HEK293T (cell line): ENCODE measurements at places on chromosomes 3 and 15.
A peak's percentile ranks its signal among the peaks of the same experiment; 100 is the strongest.

DNA sequence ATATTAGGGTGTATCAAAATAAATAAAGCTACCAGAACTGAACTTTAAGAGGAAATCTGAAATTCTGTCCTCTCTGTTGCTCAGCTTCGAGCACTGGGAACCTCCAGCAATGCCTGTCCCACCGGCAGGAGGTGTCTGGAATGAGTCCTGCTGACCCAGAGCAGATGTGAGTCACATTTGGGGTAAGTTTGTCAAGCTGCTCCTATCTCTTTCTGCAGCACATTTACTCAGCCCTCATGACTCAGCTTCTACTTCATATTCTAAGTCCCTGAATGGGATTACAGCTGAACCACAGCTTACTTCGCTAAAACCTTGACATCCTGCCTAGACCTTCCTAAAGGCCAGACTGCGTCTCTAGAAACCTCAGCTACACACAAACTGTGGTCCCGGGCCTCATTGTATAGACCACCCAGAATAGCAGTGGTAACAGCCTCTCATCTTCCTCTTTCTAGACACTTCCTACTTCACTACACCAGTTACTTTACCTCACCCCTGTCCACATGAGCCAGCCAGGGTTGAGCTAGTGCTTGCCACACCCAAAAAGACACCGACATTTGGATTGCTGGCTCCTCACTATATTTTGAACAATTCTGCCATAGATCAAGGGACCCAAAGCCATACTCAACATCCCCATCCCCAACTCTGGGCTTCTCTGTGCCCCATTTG, 109.6 kb upstream of the TMCO5A start:
- no peak for DNase-seq

DNA sequence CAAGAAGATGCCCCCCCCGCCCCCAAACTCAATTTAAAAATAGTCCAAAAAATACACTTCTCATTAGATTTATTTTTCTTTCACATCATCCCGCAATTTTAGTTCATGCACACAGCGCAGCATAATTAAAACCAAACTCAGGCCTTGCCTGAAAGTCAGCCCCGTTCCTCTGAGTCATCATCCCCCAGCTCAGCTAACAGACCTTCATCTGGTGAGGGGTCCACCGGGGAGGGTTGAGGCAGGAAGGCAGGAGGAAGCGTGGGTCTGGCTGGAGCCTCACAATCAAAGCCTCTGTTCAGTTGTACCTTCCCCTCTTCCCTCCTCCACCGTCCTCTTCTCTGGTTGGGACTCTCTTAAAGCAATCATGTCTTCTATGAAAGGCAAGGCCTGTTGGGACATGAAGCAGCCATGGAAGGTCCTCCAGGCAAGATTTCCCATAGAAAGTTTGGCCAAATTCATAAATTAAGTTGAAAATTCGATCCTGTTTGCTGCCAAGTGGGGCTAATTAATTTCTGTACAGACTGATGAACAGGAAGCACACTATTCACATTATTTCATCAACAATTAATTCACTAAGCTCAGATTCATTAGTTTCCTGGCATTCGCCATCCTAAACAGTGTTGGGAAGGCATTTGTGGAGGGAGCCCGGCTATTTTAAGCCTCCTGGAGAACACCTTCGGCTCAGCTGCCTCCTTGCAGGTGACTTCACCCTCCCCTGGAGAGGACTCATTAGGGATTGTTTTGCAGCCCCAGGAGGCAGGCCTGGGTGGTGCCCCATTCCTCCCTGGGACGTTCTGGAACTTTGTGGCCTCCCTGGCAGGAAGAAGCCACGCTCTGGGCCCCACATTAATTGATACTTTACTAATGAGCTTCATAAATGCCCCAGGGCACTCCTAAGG, 72.3 kb upstream of the BNC1 start:
- no peak for DNase-seq

- DNase-seq = no peak
Observed at GRCh38 chr15:47670365-47670764, 46.9 kb upstream of the SEMA6D start.

GRCh38 chr3:187041362-187042307, 97.7 kb downstream of the RPL39L start:
- DNase-seq = no peak

DNA sequence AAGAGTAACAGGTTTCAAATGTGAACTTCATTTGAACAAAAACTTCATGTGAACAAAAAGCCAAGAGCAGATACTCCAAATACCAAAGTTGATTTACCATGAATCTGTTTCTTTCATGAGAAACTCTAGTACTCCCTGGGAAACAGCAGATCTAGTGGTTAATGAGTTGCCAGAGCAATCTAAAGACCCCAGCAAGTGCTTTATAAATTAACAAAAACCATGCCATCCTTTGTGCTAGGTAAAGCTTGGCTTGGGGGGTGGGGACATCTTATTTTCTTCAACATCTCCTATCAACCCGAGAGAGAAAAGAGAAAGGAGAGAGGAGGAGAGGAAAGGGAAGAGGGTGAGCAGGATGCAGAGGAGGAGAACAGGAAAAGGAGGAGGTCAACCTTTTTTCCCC, 100.7 kb downstream of the TBL1XR1 start:
- no peak for DNase-seq

DNA sequence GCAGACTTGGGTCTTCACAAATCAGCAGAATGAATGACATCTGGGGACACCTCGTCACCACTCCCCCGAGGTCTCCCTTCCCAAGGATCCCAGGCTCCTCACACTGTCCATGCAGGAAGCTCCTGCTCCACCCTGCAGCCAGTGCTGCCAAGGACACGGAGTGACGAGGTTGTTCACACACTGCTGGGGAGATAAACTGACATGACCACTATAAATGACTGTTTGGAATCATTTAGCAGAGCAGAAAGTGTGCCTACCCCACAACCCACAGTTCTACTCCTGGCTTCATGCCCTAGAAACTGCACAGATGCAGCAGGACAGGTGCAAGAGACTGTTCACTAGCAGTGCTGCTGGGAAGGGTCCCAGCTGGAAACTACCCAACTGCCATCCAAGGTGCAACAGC, 19.7 kb upstream of the PRSS50 start:
- DNase-seq = no peak

DNA sequence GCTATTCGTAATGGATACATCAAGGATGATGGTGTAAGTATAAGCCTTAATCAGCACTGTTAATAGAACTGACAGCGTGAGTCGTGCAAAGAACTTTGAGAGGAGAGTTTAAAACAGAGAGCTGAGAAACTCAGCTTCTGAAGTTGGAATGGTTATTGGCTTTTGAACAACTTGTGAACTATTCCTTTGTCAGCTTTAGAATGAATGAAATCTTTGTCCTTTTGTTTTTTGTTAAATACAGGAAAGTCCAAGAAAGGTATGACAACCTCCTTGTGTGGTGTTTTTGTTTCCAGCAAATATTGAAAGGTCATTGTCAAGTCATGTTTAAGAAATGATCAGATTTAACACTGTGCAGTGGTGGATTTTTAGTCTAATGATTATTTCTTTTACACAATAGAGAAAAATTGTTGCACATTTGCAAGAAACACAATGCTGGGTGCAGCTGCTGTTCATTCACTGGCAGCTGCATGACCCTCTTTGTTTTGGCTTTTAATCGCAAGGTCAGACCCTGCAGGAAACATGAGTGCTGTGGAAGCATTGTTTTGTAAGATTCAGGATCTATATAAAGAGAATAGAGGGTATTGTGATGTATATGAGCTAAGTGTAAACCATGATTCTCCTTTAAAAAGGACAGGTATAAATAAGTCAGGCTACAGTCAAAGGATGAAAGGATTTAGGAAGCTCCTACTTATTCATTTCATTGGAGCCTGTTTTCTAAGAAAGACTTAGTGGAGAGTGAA, 21.7 kb upstream of the ABHD10 start:
- no peak for DNase-seq

DNA sequence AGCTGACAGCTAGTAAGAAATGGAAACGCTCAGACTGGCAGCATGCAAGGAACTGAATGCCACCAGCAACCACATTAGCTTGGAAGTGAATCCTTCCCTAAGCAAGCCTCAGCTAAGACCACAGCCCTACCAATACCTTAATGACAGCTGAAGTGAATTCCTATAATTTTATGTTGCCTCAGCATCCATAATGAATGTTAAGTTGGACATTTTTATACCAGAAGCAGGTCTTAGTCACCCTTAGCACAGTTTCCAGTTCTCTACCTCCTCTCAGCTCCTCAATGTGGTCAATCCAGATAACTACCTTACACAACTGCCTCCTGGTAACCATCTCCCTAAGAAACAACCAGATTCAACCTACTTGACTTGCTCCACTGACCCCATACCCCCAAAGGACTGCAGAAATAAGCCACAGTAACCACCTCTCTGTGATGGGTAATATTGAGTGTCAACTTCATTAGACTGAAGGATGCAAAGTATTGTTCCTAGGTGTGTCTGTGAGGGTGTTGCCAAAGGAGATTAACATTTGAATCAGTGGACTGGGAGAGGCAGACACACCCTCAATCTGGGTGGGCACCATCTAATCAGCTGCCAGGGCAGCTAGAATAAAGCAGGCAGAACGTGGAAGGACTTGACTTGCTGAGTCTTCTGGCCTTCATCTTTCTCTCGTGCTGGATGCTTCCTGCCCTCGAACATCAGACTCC, 33.5 kb downstream of the NEDD4 start:
- DNase-seq = no peak

DNA sequence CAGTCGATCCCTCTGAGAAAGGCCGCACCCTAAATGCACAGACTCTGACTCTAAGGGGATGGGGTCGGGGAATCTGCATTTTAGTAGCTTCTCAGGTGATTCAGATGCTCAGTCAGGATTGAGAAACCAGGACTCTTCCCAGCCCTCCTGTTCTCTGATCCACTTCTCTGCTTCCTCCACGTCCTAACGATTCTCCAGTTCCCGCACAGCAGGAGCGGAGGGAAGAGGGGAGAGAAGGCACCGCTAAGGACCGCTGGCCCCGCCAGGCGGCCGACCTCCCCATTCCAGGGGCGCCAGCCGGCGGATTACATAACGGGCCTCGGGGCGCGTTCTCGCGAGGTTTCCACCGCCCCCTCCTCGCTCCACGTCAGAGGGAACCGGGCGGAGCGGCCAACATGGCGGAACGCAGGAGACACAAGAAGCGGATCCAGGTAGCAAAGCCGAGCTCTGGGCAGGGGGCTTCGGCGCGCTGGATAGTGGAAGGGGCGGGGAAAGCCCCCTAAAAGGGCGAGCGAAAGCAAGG, at the start of gene SEC62:
TSS of gene SEC62 (plus strand) at position 380 of the 523 bp plus-strand sequence. CDS start at position 396, 16 bp downstream.
- DNase-seq = peak; percentile 94

DNA sequence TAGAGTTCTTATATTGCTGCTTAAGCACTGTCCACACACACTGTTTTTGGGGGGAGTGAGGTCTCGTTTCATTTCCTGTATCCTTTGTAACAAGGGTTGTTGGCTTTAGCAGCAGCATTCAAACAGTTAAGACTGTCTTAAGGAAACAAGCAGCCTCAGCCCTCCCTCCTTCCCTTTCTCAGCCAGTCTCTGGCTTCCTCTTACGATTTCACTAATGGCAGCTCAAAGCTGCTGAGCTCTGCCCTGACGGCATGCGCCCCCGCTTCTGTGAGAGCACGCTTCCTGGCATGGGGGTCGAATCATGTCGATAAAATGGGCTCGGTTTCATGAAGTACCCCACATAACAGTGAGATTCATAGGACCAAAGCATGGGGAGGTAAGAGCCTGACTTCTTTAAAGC, 105.0 kb downstream of the KLHL25 start:
- DNase-seq = no peak

- DNase-seq = no peak
Observed at GRCh38 chr3:146839727-146840375, 234.7 kb upstream of the PLSCR5 start.

- no peak for DNase-seq
Observed at GRCh38 chr15:41655716-41656115, 4.5 kb upstream of the MGA start.

DNA sequence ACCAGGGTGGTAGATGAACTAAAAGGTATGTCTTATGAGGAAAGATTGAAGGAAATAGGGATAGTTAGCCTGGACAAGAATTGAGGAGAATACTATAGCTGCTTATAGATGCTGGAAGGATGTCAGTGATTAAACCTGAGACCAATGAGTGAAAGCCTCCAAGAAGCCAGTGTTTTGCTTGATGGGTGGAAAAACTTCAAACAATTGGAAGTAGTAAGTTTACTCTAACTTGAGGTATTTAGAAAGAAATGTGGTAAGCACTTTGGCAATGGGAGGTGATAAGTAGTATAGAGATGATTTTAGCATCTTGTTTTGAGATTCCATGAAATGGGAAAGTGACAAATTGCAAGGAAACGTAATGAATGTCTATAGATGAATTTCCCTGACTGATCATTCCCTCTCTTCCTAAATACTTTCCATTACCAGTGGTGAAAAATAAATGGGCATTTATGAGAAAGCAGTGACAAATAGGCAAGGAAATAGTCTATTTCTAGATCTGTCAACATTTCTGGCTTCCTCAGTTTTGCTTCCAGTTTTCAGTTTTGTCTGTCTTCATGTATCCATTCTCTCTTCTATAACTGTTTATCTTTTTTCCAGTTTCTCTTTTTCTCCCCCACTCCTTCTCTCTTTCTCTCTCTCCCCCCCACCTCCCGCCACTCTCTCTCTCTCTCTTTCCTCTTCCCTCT, 19.2 kb downstream of the SLC15A2 start:
- DNase-seq = no peak

- peak; percentile 53 for DNase-seq
Observed at GRCh38 chr3:173397161-173398110, at the start of gene NLGN1. TSS of gene NLGN1 (plus strand) at chr3:173397744.

DNA sequence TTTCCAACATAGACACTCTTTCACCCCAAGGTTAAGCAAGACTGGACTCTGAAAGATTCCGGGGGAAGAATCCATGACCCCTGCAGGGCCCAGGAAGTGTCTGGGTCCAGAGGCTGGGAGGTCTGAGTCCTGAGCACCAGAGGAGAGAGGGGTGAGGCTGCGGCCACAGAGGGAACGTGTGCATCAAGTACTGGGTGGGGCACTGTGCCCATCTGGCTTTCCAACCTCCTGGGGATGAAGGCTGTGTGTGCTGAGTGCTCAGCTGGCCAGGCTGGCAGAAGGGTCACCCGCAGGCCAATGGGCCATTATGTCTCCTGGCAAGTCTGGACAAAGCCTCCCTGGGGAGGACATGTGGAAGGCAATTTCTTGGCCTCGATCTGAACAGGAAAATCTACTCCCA, 3.3 kb downstream of the CHRNA3 start:
- DNase-seq = no peak

GRCh38 chr3:195154793-195155535, 116.0 kb downstream of the XXYLT1 start:
- DNase-seq = peak; percentile 9

- no peak for DNase-seq
Observed at GRCh38 chr3:150077107-150077506, 106.4 kb upstream of the PFN2 start.

GRCh38 chr3:182303169-182303568, 490.1 kb upstream of the ATP11B start:
- DNase-seq = no peak

DNA sequence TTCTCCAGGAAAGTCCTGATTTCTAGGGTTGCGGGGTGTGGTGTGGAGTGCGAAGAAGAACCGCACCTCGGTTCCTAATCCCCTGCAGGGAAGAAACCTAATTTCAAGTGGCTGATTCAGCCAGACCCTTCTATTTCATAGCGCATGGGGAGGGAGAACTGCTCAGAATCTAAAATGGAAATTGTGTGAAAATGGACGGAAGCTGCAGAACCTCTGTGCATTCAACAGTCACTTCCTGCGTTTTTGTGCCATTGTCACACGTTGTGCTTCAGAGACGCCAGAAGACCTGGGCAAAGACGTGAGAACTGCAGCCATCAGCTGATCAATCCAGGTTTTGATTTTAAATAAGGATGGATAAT, 1.2 kb downstream of the SIDT1 start:
- no peak for DNase-seq
